ENCODE measurements at places on chromosomes 7 and 10.

DNA sequence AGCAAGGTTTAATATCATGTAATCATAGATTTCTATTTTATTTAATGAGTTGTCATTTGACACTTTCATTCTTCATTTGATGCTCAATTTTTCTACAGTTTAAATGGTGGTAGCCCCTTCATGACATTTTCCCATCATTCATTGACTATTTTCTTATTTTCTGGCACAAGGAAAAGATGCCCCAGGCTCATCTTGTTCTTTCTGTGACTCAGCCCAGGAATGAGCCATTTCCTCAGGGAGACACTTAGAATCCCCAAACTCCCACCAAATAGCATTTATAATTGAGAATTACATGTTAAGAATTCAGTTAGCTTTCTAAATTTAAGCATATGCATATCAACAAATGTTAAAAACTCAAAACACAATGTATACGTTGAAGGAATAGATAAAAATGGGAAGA is 222.3 kb downstream of the KIF20B start:
- no peak for DNase-seq

- DNase-seq = no peak
Observed at GRCh38 chr7:92648067-92648466, 57.9 kb upstream of the FAM133B start.

DNA sequence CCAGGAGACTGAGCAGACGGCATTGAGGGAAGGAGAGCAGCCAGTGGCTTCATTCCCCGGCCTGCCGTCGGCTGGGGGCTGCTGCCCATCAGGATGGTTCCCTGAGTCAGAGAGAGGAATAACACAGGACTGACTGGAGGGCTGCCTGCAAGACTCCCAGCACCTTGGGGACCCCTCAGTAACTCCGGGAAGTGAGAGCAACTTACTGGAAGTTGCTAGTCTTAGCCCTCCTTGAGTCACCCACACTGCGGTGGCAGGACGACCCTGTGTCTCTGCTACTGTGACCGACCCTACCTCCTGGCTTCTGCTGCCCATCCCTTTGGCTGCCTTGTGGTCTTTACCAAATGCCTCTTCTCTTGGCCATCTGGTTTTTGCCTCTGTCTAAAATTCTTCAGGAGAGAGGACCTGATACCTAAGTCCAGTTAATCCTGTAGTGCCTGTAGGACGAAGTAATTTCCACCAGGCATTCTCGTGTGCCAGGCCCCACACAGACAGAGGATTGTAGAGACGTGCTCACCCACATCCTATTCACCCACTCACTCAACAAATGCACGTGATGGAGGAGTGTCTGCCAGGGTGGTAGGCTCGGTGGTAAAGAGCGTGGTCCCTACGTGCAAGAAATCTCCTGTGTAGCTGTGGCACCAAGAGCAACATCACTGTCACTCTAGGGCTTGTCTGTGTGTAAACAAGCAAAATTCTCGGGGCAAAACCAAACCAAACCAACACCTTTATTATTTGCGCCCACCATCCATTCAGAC is 156.5 kb downstream of the PRKCQ start:
- no peak for DNase-seq

GRCh38 chr10:132834891-132835847 is 49.2 kb upstream of the NKX6-2 start:
- no peak for DNase-seq

DNA sequence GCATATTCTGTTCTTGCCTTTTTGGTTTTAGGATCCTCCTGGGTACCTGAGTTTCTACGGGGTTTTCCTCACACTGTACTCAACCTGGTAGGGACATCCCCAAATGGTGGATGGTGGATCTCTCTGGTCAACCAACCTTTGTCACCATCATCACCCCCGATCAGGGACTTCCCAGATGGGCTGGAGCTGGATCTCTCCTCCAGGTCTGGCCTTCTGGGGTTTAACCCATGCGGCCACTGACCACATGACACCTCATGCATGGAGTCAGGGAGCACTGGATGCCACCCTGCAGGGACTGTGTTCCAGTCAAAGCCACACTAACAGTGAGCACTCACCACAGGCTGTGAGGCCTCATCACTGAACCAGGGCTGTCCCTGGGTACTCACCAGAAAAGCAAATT is 80.0 kb downstream of the CELF2 start:
- no peak for DNase-seq

DNA sequence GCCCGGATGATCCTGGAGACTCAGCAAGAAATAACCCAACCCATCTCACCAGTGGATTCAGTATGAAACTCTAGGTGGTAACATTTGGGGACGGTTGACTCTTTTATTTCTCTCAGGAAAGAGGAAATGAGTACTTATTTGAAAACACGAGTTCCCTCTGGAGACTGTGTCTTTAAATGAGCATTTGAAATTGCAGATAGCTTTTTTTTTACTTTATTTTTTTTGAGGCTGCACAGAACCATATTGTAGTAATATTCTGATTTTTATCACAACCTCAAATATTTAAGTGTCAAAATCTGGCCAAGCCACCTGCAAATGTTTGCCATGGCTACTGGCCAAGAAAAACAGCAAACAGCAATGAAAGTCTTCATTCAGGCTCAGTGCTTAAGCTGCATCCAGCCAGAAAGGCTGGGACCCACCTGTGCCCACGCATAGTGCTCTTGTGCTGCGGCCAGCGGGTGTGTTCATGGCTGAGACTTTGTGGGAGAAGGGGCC is 160.8 kb downstream of the CREB5 start:
- no peak for DNase-seq

Data from NCI-H524 treated with DMSO at 0.1 percent for 48 hours (cell line).